Stimulated activated CD4-positive, alpha-beta T cell treated with anti-CD3 and anti-CD28 coated beads, Interleukin-2, amount 100 ng/mL, for 4 hours (primary cell): ENCODE measurements at places on chromosomes 7 and 10.

GRCh38 chr10:128055061-128055868 lies 71.0 kb downstream of the MKI67 start:
- DNase-seq = no peak

DNA sequence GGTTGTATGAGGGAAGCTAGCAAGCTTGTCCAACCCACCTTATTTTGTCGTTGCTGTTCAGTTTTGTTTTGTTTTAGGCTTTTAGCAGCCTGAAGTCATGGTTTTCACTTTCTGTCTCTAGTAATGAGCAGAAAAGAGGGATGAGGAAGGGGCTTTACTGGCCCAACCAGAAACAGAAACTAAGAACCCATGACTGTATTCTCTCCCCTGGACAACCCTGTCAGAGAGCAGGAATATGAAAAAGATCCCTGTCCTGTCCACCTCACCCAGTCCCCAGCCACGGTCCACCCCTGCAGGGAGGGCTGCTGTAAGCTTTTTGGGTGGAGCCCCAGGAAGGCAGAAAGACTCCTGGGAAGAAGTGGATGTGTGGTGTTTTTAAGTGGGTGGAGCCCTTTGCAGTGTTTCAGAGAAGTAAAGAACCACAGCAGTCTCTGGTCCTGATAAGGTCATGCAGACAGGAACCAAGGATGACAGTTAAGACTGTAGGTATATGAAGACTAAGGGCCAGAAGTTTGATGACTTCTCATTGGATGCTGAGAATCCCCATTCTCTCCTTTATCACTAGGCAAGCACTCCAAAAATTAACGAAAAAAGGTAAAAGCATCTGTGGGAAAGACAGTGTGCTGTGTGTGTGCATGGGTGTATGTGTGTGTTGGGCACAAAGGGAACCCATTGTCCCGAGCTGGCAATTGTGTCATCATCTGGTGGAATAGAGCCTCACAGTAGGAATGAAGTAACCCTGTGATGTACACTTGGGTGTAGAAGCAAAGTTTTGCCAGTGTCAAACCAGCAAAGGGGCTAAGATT lies 13.8 kb downstream of the MRPL32 start:
- DNase-seq = no peak

DNA sequence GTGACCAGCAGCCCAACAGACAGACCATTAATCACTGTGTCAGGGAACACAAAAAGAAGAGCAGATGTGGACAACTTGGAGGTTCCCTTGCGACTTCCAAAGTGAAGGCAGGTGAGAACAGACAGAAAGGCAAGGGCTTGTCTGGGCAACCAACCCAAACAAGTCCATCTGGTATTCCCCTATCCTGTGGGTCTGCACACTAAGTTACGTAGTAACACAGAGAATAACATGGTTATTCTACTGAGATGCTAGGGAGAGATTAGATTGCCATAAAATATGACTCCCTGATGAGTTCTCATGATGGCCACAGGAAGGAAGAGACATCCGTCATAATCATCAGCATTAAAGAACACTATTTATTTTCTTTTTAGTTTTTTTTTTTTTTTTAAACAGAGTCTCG lies 252.2 kb downstream of the CALN1 start:
- no peak for DNase-seq

DNA sequence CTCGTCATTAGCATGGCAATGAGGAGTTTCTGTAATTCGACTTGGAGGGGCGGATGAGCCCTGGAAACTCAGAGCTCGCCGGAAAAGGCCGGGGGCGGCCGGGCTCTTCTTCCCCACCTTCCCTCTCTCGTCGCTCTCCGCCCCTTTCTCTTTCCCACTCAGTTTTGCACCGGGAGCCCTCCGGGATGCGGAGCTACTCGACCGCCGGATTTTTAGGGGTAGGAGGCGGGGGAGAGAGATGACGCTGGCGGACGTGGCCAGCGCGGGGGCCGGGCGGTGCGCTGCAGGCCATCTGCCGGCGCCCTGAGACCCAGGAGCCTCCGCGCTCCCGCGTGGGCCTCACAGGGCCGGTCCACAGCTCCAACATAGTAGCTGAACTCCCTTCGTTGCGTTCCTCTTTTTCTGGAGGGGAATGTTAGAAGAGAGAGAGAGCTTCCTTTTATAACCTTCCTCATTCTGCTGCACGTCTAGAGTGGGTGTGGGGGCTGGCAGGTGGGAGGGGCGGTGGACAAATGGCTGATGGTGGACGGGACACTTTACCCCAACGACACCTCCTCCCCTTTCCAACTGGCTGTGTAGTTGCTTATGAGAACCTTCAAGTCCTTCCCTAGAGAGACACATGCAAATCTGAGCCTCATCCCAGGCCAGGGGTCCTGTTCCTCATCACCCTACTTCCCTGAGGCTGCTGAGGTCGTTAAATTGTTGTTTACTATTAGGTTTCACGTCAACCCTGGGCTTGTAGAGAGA lies 1.1 kb upstream of the HOXA1 start:
- DNase-seq = no peak

DNA sequence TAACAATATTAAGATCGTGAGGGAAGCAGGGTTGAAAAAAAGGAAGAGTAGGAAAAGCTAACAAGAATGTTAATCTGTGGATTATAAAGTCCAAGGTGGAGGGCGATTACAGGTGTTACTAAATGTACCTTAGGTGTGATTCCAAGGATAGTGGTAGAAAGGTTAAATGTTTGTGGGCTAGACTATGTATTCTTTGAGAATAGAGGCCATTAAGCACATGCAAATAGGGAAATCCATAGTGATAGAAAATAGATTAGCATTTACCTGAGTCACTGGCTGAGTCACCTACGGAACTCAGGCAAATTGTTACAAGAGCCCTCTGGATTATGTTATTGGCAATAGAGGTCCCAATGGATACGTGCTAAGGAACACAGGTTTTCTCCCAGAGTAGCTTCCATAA lies 9.0 kb downstream of the MGAM2 start:
- DNase-seq = no peak

GRCh38 chr10:47361293-47361692 lies 13.1 kb downstream of the RBP3 start:
- DNase-seq = no peak

DNA sequence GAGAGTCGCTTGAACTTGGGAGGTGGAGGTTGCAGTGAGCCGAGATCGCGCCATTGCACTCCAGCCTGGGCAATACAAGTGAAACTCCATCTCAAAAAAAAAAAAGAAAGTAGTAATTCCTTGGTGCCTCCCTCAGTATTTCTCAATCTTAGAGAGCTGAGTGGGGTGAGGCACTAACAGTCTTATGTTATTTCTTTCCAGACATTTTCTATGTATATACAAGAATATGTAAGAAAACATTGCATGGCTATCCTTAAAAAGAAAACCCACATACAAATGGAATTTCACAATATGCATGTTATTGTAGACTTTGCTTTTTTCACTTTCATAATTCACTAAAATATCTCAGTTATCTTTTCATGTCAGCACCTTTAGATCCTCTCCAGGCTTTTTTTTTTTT lies 13.6 kb upstream of the SLF2 start:
- DNase-seq = no peak

- no peak for DNase-seq
Observed at GRCh38 chr7:30970074-30970473, 6.3 kb downstream of the GHRHR start.

GRCh38 chr7:149735181-149735602 lies 38.2 kb downstream of the ZNF467 start:
- DNase-seq = no peak

- no peak for DNase-seq
Observed at GRCh38 chr7:69696054-69696591, 97.8 kb downstream of the AUTS2 start.

DNA sequence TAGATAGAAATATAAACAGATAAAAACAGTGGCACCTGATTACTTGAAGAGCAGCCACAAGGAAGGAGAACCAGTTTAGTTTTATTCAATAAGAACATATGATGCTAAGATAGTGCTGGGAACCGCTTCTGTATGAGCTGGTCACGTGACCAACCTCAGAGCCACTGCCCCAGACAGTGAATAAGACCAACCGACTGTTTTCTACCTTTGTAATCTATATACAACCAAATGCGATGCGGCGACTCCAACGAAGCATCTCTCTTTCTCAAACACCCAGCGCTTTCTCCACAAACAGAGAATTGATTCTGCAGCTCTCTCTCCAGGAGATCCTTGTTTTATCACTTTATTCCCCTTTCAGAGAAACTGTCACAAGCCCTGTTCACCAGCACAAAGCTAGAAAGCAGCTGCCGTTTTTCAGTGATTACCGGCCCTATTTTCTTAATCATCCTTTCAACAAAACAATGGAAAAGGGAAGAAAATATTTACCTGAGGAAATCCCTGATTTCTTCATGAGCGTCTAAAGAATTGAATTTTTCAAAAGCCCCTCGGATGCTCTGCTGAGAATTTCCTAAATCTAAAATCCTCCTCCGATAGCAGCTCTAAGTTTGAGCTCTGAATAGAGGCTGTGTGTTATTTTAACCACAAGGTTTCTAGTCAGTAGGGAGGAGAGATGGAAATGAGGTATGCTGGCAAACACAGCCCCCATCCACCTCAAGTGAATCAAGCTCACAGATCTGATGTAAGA lies 55.7 kb upstream of the JCAD start:
- no peak for DNase-seq

- DNase-seq = no peak
Observed at GRCh38 chr7:17362439-17363105, 64.1 kb downstream of the AHR start.

DNA sequence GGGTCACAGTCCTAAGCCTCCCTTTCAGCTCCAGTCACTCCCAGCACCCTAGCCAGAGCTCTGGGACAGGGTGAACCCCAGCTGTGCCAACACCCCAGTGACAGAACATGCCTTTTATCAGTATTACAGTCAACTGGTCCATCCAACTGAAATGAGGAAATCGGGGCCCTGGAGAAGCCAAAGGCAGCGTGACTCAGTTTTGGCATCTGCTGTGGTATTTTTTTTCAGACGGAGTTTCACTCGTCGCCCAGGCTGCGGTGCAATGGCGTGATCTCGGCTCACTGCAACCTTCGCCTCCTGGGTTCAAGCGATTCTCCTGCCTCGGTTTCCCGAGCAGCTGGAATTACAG lies 3.4 kb upstream of the CLDN15 start:
- no peak for DNase-seq

GRCh38 chr10:6191147-6191546 lies 11.6 kb upstream of the PFKFB3 start:
- DNase-seq = no peak

- no peak for DNase-seq
Observed at GRCh38 chr7:78234634-78235033, 436.1 kb downstream of the PHTF2 start.

DNA sequence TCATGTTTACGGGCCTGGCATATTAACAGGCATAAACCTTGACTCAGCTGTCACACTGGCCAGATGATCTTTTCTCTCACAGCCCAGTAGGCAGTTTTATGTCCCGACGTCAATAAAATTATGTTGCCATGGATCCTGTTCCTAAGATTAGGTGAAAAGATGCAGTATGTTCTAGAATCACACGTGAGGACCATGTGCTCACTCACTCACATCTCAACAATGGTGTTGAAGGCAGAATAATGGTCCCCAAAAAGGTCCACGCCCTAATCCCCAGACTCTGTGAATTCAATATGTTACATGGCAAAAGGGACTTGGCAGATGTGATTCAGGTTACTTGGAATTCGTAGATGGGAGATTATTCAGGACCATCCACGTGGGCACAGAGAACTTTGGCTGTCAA lies 3.5 kb downstream of the DOCK1 start:
- DNase-seq = no peak

DNA sequence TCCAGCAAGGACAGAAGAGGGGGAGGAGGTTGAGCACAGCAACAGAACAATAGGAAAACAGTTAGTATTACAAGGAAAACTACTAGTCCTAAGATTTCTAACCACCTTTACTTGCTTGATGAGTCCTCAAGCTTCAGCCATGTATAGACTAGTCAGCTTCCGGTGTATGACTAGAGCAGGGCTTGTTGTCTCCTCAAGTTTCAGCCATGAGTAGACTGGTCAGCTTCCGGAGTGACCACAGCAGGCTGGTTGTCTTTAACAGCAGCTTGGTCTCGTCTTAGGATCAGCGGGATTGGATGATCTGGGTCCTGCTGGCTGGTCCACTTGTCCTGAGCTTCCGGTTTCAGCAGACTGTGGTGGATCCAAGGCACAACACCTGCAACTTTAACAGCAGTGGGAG lies 10.6 kb upstream of the ZNF239 start:
- DNase-seq = no peak

- no peak for DNase-seq
Observed at GRCh38 chr7:139767561-139767982, 10.2 kb downstream of the HIPK2 start.

GRCh38 chr10:4983615-4984216 lies 19.9 kb downstream of the AKR1C2 start:
- DNase-seq = no peak

DNA sequence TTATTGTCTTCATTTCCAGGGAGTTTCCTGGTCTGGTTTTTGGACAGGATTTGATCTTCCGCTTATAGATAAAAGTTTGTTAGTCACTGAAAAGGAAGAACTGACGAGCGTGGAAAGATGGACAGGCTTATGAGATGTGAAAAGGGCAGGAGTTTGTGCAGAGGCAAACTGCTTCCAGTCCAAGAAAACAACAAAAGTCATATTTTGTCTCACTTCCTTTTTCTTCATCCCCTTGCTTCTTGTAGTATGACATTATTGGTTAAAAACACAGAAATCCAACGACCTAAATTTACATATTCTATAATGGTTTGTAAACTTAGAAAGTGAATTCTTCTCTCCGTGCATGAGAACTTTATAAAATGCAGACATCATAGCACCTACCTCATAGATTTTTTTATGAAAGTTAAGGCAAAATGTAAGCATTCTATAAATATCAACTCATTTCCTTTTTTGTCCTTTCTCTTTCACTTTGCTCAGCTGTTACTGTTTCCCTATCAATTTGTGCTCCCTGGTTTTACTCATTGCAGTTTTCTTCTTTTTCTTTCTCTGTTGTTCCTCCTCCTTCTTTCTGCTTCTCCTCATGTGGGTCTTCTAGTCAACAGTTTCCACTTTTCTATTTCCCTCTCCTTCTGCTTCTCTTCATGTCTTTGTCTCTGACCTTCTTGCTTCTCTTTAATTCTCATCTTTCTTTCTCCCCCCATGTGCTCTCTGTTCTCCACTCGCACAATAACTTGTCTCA lies 370.2 kb downstream of the ARL4A start:
- DNase-seq = no peak

DNA sequence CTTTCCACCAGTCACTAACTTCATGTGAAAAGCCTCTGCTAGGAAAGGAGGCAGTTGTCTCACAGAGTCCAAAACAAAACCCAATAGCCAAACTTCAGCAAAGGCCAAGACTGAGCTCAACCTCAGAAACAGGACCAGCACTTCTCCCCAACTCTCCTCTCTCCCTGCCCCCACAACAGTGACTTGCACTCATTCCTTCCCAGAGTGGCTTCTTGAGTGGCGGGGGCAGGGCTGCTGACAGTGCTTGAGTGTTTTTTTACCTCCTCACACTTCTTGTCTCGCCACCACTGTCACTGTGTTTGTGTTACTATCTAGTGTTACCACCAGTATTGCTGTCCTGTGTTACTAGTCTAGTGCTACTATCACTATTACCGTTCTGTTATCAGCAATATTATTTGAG lies 206.8 kb downstream of the KLF6 start:
- DNase-seq = no peak

GRCh38 chr7:24783698-24784097 lies 26.4 kb upstream of the GSDME start:
- no peak for DNase-seq
